Caudate nucleus (tissue), 63 donors: ENCODE measurements at places on chromosomes 1 and 21.

DNA sequence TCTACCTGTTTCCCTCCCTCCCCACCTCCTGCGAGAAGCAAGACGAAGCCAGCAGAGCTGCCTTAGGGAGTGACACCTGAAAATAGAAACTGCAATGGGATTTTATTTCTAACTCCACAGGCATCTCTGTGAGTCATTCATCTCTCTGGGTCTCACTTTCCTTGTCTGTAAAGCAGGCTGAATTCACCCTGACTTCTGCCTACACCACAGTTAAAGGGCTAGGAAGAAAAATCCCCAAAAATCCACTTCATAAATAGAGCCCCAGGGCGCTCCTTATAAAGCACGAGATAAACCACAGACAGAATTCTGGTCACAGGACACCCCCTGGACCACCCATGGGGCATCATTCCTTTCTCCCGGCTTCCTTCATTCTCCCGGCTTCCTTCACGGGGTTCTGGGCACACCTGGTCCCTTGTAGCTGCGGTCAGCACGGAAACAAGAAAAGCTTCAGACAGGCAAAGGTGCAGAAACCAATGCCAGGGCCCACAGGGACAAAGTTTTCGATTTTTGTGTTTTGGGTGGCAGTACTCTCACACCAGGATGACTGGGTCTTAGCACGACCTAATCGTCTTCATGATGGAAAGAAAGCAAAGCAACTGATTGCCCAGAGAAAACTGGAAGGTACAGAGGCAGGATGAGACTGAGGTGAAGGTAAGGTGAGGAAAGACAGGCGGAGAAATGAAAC, 2.8 kb upstream of the H6PD start:
- DNase-seq: no peak

DNA sequence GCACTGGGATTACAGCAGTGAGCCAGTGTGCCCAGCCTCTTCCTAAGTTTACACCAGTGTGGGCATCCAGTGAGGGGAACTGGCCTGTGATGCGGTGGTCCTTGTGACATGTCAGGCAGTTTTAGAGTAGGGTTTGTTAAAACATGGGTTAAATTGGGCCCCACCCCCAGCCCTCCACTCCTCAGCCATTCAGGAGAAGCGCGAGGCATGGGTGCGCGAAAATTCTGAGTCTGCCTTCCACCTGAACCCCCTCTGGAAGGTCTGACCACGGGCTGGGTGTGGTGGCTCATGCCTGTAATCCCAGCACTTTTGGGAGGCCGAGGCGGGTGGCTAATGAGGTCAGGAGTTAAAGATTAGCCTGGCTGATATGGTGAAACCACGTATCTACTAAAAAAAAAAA, 51.7 kb downstream of the SKI start:
- DNase-seq: no peak

- no peak for DNase-seq
These were observed 137.9 kb upstream of the EDN2 start for GRCh38 chr1:41622402-41622801.

DNA sequence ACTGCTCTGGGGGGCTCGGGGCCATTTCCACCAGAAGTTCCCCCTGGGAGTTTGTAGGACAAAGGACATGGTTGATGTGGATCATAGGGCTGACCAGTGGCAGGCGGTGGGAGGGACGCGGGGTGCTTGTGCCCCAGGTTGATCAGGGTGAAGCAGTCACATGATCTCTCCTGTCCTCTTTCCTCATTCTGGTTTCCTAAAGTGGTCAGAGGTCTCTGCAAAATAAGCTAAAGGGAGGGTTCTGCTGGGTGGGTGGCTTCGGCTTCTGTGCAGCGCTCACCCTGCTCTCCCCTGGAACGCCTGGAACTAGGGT, 9.2 kb downstream of the PDXK start:
- no peak for DNase-seq
